Activated CD8-positive, alpha-beta memory T cell treated with anti-CD3 and anti-CD28 coated beads for 48 hours (primary cell): ENCODE measurements at places on chromosomes 16 and 17.

DNA sequence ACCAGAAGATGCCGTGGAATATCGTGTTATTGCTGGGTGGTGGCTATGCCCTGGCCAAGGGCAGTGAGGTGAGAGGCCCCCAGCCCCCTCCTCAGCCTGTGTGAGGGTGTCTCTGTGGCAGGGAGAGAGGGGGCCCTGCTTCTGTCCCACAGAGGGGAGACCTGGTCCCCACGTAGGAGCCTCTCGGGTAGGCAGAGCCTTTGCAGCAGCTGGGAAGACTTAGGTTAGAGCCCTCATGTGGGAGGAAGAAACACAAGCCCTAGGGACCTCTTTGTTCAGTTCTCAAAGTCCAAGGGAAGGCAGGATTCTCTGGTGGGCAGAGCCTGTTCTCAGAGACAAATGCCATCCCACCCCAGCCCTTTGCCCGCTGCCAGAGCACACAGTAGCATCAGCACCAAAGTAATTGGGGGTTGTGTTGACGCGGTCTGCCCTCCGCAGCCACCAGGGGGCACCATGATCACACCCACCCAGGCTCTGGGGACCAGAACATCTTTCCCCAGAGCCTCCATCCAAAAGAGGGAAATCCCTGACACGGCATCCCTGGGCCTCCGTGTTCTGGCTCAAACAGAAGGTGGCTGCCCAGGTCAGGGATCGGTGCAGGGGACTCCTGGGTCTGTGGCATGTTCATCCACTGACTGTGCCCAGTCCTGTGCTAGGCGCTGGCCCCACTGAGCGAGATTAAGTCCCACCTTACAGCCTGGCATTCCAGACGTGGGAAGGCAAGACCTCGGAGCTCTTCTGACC lies 11.5 kb upstream of the FOXN1 start:
- peak; percentile 57 for DNase-seq

GRCh38 chr16:50881331-50881830 lies 139.5 kb downstream of the CYLD start:
- DNase-seq, result no peak

- DNase-seq, result no peak
These were observed 1.4 kb downstream of the CENPX start for GRCh38 chr17:82021107-82021899.

GRCh38 chr17:78471635-78472034 lies 93.2 kb downstream of the PGS1 start:
- DNase-seq, result no peak

DNA sequence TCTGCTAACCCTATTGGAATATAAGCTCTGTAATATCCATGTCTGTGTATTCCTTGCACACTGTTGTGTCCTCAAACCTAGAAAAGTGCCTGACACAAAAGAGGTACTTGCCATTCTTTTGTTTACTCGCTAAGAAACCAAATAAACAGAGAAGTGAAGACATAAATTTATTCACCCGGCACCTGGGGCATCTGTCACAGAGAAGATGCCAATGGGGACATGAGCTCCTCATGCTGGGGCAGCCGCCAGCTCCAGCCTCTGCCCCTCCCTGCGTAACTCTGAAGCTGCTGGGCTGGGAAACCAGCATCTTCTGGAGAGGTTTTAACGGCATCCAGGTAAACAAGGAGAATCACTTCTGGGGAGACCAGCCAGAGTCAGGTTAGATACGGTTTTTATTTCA lies 15.1 kb upstream of the CDRT4 start:
- no peak for DNase-seq

DNA sequence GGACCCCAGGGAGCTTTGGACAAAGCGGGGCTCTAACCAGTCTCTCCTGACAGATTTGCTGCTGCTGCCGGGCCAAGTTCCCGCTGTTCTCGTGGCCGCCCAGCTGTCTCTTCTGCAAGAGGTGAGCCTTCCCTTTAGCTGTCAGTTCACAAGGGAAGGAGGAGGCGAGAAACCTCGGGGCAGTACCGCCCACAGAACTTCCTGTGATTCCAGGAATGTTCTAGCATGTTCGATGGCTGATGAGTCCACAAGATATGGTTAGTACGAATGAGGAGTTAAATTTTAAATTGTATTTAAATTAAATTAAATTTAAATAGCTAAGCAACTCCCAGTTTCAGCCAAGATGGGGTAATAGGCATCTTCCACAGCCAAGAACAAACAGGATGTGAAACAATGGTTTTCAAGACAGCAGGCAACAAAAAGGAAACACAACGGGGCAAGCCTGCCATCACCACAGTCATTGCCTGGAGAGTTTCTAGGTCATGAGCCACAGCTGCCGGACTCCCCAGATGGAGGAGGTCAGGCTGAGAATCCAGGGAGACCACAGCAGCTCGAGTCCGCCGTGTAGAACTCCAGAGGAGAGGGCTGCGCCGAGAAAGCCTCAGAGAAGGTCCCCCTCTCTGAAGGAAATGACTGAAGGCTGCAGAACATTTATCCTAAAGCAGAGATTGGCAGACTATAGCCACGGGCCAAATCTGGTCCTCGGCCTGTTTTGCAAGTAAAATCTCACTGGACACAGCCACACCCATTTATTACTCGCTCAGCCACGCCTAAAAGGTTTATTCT lies 9.5 kb upstream of the TCF25 start:
- no peak for DNase-seq

GRCh38 chr17:82788206-82789001 lies 36.5 kb downstream of the TBCD start:
- DNase-seq, result no peak

DNA sequence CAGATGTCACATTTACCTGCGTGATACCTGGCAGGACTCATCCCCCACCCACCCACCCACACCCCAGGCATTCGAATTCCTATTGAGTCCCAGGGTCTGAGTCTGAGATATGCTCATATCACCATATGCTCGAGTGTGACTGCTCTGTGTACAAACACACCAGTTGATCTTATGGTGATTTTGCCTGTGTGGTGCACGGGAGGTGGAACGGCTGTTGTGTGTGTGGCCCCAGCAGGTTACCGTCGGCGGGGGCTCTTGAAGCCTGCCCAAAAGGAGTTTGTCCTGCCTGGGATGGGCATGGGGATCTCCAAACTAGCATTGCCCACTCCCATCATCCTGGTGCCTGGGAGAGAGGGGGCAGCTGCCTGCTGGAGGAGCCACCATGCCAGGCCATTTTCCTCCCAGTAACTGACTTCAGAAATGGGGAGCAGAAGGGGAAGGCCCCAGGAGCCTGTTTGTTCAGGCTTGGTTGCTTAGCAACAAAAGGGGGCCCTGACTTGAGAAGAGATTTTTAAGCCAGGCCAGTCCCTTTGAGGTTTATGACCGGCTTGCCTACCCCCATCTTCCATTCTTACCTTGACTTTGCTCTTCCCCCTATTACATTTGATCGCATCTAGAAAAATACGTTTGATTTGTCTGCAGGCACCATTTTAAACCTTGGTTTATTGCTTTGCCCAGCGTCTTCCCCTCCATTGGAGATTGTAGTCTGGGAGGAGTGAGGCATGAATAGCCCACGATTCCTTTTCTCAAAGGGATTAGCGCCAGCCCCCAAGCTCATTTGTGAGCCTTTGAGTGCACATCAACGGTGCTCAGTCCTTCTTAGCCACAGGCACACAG lies 217.7 kb downstream of the CCDC182 start:
- DNase-seq, result no peak

GRCh38 chr17:20925091-20925490 lies 117.7 kb downstream of the USP22 start:
- DNase-seq, result no peak

GRCh38 chr17:17080181-17080631 lies 37.9 kb downstream of the MPRIP start:
- DNase-seq, result no peak

GRCh38 chr16:27780468-27781194 lies 230.7 kb downstream of the KATNIP start:
- DNase-seq, result no peak

- DNase-seq, result no peak
These were observed 23.7 kb downstream of the LASP1 start for GRCh38 chr17:38893607-38894006.

DNA sequence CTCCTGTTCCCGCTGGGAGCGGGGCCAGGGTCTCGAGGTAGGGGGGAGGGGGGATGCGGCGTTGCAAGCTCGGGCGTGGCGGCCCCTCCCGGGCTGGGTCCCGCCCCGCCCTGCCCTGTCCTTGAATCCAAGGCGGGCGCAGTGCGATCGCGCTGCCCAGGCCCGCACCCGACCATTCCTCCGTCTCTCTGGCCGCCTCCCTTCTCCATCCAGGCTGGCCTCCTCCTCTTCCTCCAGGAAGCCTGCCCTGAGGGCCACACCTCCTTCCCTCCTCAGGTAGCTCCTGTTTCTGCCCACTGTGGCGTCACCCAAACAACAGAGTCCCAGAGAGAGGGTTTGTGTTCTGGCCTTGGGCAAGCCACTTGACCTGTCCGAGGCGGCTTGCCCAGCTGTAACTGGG lies 43.0 kb upstream of the TAC4 start:
- DNase-seq, result no peak

- no peak for DNase-seq
These were observed 73.5 kb downstream of the CYTH1 start for GRCh38 chr17:78708510-78708973.

- no peak for DNase-seq
These were observed 72.5 kb upstream of the IRX3 start for GRCh38 chr16:54359081-54359480.

DNA sequence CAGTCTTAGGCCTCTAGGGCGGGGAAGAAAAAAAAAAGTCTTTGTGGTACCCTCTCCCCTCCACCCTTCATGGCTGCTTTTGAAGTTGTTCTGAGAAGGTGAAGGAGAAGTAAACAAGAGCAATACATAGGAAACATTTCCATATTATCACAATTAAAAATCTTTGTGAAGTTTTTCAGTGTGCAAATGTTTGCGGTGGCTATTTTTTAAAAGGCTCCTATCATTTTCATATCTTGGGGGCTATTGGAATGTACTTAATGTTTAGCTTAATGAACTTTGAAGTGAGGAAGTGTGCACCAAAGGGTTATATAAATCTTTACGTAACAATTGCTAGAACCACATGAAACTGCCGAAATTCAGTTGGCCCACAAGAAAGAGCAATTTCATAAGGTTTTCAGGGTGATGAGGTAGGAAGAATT lies 7.6 kb downstream of the NOL11 start:
- DNase-seq, result no peak

DNA sequence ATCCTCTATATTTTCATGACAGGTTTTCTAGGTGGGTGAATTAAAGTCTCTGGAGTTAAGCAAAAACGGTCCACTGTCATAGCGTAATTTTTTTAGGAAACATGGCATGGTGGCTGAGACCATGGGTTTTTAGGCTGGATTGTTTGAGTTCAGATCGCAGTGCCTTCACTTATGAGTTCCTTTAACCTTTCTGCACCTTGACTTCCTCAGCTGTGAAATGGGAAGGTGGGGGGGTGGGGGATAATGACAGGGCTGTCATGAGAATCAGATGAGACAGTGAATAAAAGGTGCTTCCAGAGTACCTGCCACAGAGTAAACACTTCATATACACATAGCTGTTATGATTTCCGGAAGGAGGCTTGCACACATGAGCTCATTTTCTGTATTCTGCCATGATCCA lies 11.8 kb downstream of the PRCD start:
- DNase-seq, result no peak

- DNase-seq, result no peak
These were observed 1.6 kb downstream of the RIPOR1 start for GRCh38 chr16:67530013-67530939.
